ENCODE measurements at places on chromosomes 11 and 22.

- DNase-seq: no peak
These were observed 92.3 kb upstream of the POU2AF2 start for GRCh38 chr11:111153194-111153593.

DNA sequence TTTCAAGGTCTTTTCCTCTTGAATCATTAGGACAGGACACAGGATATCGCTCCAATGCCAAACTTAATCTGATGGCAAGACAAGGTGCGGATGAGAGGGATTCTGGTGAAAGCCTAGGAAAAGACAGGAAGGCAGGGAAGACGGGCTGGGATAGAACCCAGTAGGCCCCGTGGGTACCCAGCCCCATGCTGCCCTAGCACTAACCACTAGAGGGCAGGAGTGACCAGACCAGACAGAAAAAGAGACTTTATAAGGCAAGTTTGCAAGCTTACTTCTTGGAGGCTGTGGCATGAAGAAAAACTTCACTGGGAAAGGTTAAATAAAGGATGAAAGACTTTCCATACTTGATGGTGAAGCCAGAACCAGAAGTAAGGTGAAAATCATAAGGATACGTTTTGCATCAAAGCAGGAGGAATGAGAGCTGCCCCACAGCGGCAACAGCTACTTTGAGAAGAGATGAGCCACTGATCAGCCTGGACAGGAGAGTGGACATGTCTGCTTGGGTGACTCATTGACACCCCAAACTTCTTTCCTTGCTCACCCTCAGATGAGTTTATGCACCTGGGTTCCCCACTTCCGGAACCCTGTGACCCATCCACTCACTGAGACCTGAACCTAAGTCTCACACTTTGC is 39.8 kb downstream of the SYN3 start:
- no peak for DNase-seq

- no peak for DNase-seq
These were observed 11.0 kb downstream of the POU2AF3 start for GRCh38 chr11:111309215-111309915.

DNA sequence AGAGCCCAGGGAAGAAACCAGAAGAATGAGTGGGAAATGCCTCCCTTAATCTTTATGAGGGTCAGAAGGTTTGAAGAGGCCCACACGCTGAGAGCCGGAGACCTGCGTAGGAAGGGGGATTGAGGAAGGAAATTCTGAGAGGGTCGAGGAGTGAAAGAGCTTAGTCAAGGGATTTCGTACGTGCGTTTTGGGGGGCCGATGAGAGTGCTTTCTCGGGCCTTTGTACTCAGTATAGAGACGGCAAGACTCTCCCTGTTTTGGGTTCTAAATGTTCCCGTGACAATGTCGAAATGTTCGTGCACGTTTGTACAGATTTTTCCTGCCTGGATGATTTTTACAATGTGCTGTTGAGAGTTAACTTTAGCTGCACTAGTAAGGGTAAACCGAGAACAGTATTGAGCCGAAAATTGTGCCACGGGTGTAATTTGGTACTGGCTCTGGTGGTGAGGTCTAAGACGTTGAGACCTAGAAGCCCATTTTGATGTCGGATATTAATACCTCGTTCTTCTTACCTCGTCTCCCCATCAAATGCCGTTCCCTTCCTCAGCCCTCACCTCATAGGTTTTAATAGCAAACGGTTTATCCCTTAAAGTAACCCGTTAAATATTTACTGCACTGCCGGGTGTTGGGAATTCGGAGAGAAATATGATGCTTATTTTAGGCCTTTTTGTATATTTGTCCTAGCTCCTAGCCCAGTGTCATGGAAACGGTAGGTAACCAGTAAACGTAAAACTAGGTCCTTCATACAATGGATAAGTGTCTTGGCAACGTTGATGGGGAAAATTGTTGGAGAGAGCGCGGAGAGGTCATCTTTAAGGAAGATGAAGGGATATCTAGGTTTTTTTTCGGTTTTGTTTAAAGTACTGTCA is 734 bp downstream of the C11orf58 start:
- DNase-seq: no peak

DNA sequence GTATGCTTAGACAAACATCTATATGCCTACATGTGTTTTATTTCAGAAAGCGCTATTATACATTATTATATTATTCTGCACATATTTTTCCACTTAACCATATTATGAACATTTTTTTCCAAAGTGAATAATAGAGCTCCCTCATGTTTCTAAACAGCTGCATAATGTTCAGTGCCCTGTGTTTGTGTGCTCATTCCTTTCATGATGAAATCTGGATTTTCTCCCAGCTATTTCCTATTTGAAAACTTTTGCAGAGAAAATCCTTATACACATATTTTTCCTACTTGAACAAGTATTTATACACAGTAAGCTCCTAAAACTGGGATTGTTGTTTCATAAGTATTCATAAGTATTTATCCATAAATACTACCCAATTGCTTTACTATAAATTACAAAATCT is 18.1 kb upstream of the RFPL2 start:
- DNase-seq: no peak

DNA sequence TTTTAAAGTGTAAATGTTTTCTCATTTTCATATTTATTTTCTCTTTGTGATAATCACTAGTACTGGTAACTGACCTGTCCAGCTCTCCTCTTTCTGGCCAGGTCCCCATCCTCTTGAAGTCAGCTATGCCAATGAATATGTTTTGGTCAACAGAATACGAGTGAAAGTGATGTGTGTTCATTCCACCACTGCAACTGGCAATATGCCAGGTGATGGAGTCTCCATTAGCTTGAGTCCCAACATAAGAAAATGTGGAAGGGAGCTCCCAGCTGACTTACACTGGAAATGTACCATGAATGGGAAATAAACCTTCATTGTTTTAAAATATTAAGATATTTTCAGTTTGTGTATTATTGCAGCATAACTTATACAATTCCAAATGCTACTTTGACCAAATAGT is 75.8 kb downstream of the CCDC34 start:
- no peak for DNase-seq

DNA sequence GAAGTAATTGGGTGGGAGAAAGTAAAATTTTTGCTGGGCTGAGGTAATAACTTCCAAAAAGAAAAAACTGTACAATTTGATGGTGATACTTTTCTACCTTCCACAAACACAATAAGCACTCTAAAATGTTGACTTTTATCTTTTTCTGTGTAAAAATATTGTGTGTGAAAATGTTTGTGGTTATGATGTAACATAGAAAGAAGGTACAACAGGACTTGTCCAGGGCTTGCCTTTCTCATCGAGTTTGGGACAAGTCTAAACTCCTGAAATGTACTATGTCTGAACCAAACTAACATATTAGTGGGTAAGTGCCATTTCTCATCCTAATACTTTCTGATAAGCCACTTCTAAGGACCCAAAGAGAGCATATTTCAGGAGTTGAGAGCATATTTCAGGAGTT is 174.2 kb upstream of the PDGFD start:
- DNase-seq: no peak

DNA sequence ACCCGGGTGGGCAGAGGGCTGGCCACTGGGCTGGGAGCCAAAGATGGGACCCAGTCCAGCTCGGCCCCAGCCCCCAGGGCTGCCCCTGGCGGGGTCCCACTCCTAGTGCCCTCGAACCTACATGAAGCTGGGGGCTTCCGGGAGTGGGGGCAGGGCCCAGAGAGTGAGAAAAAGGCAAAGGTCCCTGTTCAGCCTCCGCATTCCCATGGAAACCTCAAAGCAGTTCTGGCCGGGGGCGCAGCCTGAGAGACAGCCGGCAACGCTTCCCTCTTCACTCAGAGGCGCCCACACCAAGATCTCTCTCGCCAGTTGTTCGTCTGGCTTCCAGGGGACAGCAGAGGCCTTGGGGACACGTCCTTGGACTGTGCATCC is 22.4 kb upstream of the ARHGAP8 start:
- DNase-seq: no peak

- DNase-seq: no peak
These were observed 33.5 kb downstream of the LIF start for GRCh38 chr22:30212996-30213441.

DNA sequence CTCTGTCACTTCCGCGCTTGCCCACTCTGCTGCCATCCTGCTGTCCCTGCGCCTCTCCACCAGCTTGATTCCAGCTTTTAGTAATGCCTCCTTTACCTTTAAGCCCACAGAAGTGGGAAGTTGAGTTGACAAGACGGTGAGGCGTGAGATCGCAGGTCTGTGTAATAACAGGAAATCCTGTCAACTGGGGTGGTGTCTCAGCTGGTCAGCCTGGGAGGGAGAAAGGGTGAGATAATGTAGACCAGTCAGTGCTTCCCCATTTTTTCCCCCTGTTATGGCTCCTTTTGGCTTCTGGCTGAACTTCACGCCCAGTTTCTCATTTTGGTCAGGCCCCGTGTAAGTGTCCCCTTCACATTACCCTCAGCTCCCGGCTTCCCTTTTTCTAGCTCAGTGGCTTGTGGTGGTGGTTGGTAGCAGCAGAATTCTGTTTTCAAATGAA is 98.9 kb downstream of the TRAF6 start:
- DNase-seq: no peak

GRCh38 chr11:104279587-104279986 is 115.6 kb upstream of the PDGFD start:
- DNase-seq: no peak

DNA sequence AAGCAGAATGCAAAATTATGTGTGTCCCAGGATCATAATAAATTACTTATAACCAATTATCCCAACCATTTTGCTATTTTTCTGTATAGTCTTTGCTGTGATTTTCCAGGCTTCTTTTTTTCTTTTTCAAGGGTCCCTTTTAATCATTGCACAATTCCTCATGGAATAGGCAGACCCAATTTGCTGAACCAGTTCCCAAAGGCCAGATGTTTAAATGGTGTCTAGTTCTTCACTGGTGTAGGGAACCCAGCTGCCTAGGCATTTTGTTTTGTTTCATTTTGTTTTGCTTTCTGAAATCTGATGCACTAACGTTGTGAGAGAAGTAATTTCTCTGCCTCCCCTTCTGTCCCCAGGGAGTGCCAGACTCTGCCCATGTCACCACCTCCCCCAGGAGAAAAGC is 60.4 kb downstream of the CHST1 start:
- no peak for DNase-seq

DNA sequence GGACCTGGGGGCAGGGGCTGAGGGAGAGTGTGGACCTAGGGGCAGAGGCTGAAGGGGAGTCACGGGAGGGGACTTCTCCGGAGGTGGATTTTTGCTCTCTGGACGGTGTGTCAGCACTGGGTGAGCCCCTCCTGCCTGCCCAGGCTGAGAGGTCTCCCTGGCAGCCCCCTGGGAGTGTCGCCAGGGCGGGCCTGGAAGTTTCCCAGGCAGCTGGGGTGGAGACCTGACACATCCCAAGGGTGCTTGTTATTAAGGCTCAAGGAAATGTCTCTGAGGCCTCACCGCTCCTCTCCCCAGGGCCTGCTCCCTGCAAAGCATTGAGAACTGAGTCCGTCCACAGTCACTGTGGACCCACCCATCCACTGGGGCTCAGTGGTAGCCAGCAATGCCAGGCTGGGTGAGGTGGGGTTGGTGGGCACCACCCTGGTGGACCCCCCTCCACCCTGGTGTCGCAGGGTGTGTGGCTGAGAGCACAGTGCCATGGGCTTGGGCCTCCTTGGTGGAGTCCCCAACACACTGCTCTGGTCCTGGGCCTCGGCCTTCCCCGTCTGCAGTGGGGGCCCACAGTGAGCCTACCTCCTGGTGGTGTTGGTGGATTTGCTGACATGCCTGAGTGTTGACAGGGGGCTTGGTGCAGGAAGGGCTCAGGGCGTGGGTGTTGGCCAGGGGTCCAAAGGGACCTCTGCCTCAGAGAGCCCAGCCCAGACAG is 2.5 kb downstream of the CD81 start:
- no peak for DNase-seq

- DNase-seq: no peak
These were observed 245.4 kb downstream of the BUD13 start for GRCh38 chr11:116527180-116527991.

DNA sequence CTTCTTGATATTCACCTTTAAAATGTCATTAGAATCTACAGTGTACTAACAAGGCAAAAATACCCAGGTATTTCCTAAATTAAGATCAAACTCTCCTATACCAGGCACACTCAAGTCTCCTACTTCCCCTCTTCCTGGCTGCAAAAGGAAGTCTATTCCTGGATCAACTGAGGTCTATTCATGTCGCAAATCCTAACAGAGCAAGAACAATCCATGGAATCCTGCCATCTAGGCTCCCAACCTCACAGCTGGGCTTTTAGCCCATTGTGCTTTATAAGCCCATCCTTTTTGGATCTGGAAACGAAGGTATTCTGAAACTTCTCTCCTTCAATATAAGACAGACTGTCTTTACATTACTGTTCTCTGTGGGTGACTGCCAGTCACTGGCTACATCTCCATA is 161.8 kb downstream of the SOX6 start:
- DNase-seq: no peak

DNA sequence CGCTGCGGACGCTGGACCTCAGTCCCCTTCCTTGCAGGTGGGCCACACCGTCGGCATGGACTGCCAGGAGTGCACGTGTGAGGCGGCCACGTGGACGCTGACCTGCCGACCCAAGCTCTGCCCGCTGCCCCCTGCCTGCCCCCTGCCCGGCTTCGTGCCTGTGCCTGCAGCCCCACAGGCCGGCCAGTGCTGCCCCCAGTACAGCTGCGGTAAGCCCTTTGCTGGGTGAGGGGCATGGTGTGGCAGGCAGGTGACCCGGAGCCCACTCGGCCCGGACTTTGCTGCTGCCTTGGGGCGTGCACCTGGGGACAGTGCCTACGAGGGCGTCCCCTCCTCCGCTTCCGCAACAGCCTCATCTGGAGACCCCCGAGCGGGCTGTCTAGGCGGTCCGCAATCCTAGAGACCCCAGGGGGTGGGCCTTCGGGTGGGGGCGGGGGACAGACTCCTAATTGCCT is 25.4 kb upstream of the MUC5B start:
- DNase-seq: no peak

DNA sequence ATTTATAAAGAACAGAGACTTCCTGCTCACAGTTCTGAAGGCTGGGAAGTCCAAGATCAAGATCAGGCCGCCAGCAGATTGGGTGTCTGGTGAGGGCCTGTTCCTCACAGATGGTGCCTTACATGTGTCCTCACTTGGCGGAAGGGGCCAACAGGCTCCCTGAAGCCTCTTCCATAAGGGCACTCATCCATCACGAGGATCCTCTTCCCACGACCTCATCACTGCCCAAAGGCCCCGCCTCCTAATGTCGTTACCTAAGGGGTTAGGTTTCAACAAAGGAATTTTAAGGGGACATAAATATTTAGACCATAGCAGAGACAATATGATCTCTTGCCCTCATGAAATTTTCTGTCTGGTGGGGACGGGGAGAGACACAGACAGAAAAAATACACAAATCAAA is 18.6 kb downstream of the TP53AIP1 start:
- no peak for DNase-seq

DNA sequence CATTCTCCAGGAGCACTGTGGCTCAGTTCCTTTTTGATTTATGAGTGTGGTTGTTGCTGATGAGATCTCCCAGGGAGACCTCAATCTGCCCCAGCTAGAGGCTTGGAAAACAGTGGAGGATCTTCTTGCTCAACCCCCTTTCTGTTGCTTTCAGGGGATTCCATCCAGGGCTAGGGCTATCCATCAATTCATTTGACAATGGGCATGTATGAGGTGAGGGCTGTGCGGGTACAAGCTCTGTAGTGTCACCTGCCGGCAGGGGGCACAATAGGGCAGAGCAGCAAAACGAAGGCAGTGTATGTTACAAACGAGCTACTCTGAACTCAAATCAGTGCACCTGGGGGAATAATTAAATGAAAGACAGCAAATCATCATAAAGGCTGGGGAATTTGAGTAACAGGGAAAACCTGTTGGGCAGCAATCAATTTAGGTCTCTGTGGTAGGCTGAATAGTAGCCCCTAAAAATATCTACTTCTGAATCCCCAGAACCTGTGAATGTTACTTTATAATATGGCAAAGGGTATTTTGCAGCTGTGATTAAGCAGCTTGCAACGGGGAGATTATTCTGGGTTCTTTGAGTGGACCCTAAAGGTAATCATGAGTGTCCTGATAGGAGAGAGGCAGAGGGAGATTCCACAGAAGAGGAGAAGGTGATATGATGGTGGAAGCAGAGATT is 170.3 kb upstream of the ZBED5 start:
- DNase-seq: peak; percentile 41

All from activated CD8-positive, alpha-beta memory T cell treated with anti-CD3 and anti-CD28 coated beads for 4 hours (primary cell).